ENCODE measurements at places on chromosomes 7 and 10.

DNA sequence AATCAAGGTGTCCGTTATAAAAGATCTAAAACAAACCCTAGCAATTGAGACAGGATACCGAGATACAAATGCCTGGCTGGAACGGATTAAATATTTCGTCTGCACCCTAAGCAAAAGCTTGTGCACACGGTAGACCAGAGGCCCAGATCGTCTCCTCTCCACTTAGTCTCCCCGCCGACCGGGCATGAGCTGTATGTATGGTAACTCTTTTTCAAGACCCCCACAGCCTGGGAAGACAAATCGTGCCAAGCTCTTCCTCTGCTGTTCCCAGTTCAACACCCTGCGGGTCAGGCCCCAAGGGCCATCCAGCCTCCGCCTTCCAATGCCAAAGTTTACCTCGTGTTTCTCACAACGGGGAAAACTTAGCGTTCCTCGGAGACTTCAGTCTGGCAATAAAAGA, 285.7 kb upstream of the GALNT17 start:
- no peak for DNase-seq

GRCh38 chr10:22518167-22518724, 172.9 kb downstream of the SPAG6 start:
- DNase-seq, result no peak

DNA sequence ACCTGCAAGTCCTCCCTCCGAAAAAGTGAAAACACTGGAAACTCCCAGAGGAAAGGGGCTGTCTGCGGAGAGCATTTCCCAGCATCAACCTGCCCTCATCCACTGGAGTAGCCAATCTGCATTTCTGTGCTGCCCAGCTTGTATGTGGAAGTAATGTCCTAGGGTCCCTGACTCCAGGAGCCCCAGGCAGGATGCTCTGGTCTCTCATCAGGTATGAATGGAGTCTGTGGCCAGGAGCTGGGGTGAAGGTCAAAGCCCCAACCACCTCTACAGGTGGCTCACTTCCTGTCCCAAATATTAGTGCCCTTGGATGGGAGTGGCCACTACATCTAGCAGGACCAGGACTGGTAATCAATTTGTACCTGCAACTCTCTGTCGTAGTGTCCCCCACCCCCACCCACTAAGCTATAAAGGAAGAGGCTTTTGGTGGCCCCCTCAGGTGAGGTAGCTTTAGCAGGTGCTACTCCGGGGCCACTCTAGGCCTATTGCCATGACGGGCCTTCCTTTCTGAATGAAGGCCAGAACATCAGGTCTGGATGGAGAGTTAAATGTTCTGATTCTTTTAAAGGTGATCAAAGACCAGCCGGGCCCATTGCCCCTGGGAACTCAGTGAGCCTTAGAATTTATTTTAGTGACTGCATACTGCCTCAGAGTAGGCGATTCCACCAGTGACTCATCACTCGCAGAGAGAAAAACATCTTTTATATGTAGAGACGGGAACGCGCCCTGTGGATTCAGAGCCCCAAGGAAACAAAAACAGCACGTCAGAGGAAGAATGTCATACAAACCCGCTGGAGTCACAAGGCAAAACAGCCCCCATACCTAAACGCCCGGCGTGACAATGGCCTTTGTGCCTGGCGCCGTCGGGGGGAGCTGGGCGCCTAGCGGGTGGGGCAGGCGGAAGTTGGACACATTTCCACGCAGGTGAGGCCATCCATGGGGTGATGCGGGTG, 13.0 kb downstream of the EN2 start:
- no peak for DNase-seq

DNA sequence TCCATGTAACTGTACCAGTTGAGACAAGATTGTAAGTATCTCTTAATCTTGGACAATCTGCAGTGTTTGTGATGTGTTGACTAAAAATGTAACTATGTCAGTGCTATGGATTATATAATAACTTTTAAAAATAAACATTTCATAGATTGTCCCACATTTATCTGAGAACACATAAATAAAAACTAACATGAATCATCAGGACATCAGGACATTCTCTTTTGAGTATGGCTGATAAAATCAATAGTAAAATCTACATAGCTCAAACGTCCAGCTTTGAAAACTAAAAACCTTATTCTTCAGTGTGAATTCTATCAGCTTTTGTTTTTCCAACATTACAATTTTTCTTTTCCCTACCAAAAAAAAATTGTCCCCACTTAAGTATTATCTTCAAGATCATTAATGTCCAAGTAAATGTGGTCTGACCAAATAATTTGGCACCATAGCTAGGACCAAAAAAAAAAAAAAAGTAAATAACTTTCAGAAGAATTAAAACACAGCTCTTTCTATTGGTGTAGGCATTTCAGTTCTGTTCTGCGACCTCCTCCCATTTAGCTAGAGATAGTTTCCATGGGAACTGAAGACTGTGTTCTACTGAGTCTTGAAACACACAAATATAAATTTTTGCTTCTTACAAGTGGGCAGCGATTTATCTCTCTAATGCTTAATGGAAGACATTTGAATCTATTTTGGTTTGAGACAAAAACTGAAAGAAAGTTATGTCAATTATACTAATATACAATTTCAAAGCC, 123.0 kb upstream of the SGCE start:
- no peak for DNase-seq

- no peak for DNase-seq
These were observed 16.2 kb downstream of the DUSP5 start for GRCh38 chr10:110513949-110514348.

GRCh38 chr10:12608761-12609160, 259.4 kb downstream of the CAMK1D start:
- DNase-seq, result no peak

- DNase-seq, result no peak
These were observed 11.3 kb downstream of the INPP5F start for GRCh38 chr10:119737039-119737663.

- DNase-seq, result no peak
These were observed 76.0 kb downstream of the ATXN7L1 start for GRCh38 chr7:105800442-105800841.

- no peak for DNase-seq
These were observed 26.6 kb upstream of the LARP4B start for GRCh38 chr10:958106-958505.

GRCh38 chr7:89666136-89666835, 488.0 kb upstream of the STEAP1 start:
- no peak for DNase-seq

- DNase-seq, result no peak
These were observed at the start of gene SH2B2 for GRCh38 chr7:102286237-102287110. Gene SH2B2, plus strand, starts transcription at chr7:102286868. Its CDS starts 13,683 bp downstream, at chr7:102300551.

- no peak for DNase-seq
These were observed 243.7 kb upstream of the BMPER start for GRCh38 chr7:33661430-33662160.

- DNase-seq, result no peak
These were observed 979.1 kb upstream of the POT1 start for GRCh38 chr7:125908711-125909110.

- no peak for DNase-seq
These were observed 130.6 kb downstream of the SPAG6 start for GRCh38 chr10:22475651-22476600.

- no peak for DNase-seq
These were observed 12.4 kb upstream of the RET start for GRCh38 chr10:43064331-43065075.

GRCh38 chr7:139060695-139061237, 24.9 kb upstream of the ZC3HAV1L start:
- no peak for DNase-seq

DNA sequence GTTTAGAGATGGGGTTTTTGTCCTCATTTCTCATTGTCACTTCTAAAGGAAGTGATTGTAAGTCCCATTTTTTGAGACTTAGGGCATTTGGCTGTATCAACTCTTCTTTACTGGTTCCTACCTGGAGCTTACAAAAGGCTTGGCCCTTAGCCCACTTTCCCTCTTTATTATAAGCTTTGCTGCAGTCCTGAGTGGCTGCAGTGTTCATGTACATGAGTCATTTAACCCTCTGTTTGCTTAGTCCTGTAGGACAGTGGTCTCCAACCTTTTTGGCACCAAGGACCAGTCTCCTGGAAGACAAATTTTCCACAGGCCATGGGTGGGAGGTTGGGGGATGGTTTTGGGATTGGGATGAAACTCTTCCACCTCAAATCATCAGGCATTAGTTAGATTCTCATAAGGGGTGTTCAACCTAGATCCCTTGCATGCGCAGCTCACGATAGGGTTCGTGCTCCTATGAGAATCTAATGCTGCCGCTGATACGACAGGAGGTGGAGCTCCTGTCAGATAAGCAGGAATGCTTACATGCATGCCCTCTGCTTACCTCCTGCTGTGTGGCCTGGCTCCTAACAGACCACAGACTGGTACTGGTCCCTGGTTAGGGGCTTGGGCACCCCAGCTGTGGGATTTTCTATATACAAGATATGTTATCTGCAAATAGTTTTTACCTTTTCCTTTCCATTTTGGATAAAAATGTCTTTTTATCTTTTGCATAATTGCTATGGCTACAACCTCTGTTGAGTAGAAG, 99.7 kb downstream of the CCSER2 start:
- no peak for DNase-seq

- no peak for DNase-seq
These were observed 195.2 kb downstream of the DOCK4 start for GRCh38 chr7:112010994-112011393.

DNA sequence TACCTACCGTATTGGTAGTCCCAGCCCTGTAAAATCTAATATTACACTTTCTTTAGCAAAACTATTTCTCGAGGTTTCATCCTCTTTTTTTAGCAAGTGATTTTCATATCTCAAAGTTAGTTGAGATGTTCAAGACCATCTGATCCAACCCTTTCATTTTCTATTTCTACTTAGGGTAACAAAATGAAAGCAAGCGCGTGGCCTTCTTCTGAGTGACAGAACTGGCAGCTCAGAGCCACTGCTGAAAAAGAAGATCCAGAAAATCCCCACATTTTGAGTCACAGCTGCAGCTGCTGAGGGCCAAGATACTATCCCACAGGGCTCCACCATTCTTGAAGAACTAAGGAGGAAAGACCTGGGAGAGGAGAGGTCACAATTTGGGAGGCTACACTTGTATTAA, 24.8 kb upstream of the ZNF800 start:
- no peak for DNase-seq

DNA sequence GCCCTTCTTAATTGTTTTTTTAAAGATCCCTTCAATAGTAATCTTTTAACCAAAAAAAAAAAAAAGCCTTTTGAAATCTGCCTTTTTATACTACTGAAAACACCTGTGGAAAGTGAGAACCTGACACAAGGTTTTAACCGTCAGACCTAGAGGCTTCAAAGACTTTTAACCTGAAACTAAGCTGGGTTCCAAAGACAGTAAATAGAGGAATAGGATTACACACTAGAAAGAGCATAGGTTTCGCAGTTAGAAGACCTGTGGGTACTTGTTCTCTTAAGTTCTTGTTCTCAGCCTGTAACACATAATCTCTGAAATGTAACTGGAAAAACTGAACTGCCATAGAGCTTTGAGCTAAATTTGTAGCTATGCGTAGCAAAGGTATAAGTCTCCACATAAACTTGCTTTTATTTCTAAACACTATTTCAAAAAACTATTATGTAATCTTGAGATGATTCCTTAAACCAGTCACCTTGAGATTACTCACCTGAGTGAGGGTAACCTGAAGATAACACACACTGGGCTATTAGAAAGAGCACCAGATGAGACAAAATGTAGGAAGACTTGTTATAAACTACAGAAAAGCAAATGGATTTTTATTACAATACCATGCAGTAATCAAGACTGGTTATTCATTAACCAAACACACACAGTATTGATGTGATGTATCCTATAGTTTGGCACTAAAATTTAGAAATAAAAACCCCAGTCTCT, 196.6 kb upstream of the FRMD4A start:
- DNase-seq, result no peak

DNA sequence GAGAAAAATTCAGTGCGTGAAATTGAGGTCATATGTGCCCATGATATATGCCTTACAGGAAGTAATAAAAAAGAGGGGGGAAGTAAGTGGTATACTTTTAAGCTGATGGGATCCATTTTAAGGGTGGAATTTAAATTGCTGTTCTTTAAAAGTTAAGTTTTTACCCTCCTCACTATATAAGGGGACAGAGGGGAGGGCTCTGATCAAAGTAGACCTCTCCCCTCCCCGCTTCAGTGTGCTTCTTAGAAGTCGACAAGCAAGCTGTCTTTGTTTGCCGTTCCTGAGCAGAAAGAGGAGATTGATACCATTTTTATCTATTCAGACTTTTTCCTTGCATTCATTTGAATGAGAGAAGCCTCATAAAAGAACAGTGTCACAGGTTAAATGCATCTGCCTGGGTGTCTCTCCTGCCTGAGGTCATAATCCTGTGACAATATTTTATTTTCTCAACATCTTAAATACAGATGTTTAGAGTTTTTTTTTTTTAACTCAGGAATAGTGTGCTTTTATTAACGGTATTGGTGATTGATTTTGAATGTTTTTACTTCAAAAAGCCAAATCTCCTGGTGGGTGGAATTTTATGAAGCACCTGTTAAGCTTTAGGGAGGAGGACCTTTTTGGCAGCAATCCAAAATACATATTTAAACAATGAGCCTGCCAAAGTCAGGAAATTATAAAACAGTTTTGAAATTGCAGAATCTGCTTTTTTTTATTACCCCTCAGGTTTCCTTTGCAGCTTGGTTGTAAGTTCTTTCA, 141.7 kb downstream of the KAT6B start:
- no peak for DNase-seq

DNA sequence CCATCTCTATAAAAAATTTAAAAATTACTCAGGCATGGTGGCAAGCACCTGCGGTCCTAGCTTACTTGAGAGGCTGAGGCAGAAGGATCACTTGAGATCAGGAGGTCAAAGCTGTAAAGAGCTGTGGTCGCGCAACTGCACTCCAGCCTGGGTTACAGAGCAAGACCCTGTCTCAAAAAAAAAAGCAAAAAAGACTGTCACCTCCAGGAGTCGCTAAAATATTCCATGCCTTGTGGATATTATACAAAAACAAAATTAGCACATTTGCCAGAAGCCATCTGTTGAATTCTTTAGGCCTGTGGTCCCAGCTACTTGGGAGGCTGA, 87.0 kb upstream of the SDK1 start:
- DNase-seq, result peak; percentile 17

- DNase-seq, result peak; percentile 9
These were observed 828.8 kb upstream of the MBL2 start for GRCh38 chr10:53601260-53601875.

- no peak for DNase-seq
These were observed 9.0 kb upstream of the RASSF4 start for GRCh38 chr10:44950326-44951225.

- DNase-seq, result no peak
These were observed 95.0 kb downstream of the WDFY4 start for GRCh38 chr10:48779546-48780152.

DNA sequence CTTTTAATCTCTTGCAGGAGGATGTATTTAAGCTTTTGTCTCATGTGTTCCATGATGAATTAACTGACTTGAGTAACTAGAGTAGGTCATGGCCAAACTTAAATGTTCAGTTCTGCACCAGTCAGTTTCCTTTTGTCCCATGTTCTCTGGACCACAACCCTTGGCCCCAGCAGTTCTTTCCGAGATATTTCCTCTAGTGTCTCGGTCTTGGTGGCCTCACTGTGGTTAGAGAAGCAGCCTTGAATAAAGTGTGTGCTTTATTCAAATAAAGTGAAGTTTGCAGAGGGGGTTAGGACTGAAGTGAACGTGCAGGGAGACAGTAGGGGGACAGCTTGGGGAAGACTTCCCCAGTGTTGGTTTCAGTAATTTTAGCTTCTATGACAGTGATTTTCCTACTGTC, 9.3 kb downstream of the ZNF212 start:
- DNase-seq, result no peak
